ENCODE measurements at places on chromosomes 2 and 18.

DNA sequence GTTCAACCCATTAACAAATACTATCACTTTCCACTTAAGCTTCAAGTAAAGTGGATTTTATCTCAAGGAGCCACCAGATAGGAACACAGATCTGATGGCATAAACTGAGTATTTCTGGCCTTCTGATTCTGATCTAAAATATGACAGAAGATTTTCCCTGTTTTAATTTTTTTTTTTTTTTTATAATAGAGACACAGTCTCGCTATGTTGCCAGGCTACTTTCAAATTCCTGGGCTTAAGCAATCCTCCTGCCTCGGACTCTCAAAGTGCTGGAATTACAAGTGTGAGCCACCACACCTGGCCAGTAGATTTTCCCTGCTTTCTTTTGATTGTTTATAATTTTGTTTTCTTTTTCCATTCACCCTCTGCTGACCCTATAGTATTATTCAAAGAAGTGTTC, 36.6 kb upstream of the SLC30A6 start:
- DNase-seq, result no peak

DNA sequence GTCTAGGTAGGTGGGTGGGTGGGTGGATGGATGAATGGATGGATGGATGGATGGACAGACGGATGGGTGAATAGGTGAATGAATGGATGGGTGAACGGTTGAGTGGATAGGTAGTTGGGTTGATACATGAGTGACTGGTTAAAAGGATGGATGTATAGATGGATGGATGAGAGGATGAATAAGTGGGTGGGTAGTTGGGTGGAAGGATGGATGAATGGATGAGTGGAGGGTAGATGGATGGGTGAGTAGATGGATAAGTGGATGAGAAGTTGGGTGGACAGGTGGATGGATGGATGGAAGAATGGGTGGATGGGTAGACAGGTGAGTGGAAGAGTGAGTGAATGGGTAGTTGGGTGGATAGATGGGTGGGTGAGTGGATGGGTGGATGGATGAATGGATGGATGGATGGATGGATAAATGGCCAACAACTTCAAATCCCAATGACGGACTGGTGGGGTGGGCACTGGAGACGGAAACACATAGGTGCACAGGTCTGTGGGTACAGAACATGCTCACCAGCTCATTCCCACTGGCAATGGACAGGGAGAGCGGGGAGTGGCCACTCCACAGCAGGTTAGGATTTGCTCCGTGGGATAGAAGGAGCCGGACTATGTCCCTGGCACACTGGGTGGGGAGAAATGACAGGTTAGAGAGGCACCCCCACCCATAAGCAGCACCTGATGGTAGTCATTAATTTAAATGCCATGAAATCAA, 48.8 kb downstream of the ANKMY1 start:
- DNase-seq, result no peak

GRCh38 chr18:50388988-50389387, 14.1 kb downstream of the SKA1 start:
- DNase-seq, result no peak

DNA sequence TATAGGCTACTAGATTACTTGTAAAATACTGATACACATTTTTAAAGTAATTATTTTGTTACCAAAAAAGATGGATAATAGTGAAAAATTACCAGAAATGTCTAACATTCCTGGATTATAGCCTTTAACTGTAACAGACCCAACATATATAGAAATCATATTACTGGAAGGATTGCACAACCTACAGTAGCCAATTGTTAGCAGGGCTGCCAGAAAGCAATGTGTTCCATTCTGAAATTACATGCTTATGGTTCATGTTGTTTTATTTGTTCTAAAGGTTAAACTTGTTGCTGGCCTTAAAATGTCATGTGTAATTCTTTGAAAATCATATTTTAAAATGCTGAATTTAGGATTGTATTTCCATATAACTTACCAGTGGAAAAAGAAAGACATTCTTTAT, 793.6 kb upstream of the ACVR2A start:
- no peak for DNase-seq

- no peak for DNase-seq
These were observed 16.2 kb upstream of the GLS start for GRCh38 chr2:190864375-190864774.

DNA sequence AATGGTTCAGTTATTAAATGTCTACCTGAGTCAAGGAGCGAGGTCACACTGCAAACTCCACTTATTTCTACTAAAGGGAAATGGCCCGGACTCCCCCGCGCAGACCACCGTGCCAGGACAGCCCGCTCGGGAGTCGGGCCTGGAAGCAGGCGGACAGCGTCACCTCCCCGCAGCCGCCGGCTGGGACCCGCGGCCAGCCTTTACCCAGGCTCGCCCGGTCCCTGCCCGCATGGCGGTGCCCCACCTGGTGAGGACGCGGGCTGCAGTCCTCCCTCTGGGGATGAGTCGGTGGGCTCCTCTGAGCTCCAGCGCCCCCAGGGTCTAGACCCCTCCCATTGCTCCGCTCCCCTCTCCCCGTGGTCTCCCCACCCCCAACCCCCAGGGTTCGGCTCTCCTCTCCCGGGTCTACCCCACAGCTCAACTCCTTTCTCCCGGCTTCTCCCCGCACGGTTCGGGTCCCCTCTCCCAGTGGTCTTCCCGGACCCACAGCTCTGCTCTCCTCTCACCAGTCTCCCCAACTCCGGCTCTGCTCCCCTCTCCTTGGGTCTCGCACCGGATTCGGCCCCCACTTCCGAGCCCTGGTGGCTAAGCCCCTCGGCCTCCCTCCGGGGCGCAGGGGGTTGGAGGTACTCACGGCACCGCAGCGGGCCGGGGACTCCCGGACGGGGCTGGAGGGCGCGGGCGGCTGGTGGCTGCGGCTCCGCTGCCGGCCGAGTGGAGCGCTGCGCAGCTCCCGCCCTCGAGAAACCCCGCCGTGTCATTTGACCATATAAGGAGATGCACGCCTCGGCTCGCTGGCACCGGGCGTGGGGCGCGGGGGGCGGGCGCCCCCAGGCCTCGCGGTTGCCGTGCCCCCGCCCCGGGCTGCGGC, at the start of gene FHL2:
Gene FHL2 (minus strand): TSS at position 716 of the 871 bp plus-strand sequence. CDS start 12,535 bp downstream, outside the sequence.
- peak; percentile 58 for DNase-seq

GRCh38 chr2:104286841-104287240, 567.1 kb upstream of the POU3F3 start:
- DNase-seq, result no peak

DNA sequence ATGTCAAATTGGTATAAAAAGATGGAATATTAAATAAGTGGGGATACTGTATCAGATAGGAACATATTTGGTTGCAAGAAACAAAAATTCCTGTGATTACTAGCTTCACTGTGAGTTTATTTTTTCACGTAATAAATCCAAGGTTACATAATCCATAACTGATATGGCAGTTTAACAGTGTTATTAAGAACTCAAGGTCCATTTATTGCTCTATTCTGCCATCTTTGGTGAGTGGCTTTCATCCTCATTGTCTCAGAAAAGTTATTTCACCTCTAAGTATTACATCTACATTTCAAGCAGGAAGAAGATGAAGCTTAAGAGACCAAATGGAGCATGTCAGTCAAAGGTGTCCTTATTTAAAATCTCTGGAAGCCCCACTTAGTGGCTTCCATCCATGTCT, 37.2 kb downstream of the YIPF4 start:
- no peak for DNase-seq

- DNase-seq, result no peak
These were observed 27.2 kb downstream of the CEP192 start for GRCh38 chr18:13018374-13018773.

DNA sequence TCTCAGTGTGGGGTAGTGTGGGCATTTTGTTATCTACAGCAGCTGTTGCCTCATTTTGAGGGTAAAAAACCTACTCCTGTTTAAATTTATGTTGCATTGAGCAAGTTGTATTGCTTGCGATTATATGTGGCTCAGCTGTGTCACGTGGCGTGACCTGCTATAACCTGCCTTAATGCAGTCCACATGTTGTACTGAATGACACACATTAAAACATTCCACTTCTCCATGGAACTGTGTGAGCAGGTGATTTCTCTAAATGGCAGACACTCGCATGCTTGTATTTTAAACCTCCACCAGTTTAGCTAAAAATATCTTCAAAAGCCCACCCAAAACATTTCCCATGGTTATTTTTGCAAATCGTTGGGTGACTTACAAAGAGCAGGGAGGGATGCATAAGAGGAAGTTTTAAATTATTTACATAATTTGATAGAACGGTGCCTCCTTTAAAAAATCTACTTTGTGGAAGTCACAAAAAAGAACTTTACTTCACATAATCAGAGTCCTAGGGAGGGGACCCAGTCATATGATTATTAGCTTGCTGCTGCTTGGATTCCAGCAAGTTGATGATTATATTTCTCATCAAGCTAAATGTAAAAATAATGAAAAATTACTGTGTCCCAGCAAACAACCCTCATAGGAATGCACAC, 163.3 kb upstream of the ZEB2 start:
- no peak for DNase-seq

DNA sequence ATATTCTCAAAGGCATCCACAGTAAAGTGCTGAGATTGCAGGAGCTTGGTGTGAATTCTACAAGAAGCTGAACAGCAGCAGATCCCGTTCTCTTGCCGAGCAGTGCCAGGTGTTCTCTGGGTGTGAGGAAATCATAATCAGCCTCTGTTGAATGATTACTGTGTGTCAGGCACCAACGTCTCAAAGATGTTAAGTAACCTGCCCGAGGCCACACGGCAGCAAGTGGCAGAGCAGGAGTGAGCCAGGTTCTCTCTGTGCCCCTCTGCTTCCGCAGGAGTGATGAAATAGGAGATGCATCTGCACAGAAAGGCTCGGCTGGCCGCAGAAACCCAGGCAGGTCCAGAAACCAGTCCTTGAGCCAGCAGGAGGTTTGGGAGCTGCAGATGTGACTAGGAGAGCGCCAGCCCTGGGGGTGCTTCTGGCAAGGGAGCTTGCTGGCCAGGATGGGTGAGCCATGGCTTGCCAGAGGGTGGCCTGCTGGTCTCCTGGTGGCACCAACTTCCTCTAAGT, 68.4 kb downstream of the COPS7B start:
- no peak for DNase-seq

DNA sequence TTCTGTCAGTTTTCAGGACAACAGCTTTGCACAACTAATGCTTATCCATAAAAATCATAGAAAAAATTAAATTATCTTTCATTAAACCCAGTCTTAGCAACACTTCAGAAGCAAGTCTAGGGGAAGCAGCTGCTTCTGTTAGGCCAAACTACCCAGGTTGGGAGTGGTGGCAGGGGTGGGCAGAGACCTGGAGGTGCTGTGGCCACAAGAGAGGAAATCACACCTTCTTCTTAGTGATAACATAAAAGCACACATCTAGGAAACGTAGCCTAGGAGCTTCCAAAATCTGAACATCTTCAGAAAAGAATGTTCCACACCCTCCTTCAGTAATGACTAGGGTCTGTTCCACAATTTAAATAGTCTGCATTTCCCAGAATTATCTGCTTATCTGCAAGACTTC, 32.3 kb upstream of the FRZB start:
- no peak for DNase-seq

DNA sequence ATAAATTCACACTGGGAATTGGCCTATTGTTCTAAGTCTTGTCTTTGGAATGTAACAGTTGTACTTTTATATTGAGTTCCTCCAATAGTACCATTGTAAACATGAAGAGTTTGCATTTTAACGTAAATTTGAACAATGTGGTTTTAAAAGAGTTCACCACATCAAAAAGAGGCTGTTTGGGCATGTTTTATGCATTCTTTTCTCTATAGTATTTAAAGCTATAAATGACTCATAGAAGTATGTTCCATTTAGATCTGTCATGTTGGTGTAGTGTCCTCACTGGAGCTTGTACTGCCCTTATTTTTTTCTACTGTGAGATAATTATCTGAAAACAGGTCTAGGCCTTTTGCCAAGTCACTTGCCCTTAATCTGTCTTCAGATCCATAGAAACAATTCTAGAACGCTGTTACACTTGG, 141.9 kb downstream of the RHBDD1 start:
- DNase-seq, result no peak

- no peak for DNase-seq
These were observed 5.2 kb upstream of the C18orf63 start for GRCh38 chr18:74310411-74310810.

- DNase-seq, result no peak
These were observed 8.3 kb upstream of the CFLAR start for GRCh38 chr2:201107624-201108023.

DNA sequence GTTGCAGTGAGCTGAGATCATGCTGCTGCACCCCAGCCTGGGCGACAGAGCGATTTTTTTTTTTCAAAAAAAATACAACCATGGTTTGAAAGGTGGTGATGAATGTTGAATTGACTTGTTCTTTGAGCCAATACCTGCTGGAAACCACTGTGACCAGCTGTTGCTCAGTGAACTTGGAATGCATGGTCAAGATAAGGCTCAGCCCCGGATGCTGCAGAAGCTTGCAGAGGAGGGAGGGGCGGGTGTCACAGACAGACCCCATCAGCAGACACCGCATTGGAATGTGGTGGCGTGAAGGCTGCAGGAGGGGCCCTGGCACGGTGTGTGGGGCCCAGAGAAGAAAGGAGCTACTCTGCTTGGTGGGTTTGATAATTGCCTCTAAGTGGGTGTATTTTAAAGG, 91.6 kb downstream of the ITGB1BP1 start:
- no peak for DNase-seq

DNA sequence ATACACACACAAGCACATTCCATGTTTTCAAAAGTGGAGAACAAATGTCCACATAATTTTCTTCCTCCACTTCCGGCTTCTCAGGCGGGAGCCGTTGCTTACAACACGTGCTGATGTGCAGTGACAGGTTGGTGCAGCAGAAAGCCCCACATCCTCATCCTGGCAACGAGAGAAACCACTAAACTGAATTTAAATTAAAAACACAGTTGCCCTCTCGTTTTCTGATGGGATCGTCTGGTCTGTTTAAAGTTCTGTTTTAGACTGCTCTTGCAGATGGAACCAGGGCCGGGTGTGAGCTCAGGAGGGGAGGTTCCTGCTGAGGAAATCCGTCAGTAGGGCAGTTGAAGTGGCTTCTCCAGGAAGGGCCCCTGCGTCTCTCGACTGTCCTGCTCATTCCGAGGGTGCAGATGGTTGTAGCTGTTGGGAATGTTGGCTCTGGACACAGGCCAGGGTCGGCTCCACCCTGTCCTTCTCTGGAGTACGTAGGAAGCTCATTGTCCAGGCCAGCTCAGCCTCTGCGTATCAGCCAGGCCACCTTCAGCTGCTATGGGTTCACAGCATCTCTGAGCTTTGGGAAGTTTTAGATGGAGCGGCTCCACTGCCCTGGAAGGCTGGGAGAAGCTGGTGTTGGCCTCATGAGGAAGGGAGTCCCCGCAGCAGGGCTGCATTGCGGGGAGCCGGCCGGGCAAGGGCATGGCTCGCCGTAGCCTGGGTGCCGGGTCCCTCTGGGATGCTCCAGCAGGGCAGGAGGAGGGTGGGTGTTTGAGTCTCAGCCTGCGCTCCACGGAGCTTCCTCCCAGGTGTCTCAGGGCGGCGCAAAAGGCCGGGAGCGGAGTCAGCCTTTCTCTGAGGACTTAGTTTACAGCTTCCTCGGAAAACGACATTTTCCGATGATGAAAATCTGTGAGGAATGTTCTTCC, 58.3 kb downstream of the NFATC1 start:
- no peak for DNase-seq

GRCh38 chr2:221322741-221323140, 249.4 kb downstream of the EPHA4 start:
- DNase-seq, result no peak

GRCh38 chr2:118320658-118321057, 232.4 kb downstream of the INSIG2 start:
- no peak for DNase-seq

Measured in stimulated activated CD4-positive, alpha-beta T cell treated with anti-CD3 and anti-CD28 coated beads, Interleukin-15, amount 100 ng/mL, for 48 hours (primary cell).